ENCODE measurements at places on chromosomes 7 and 10.

GRCh38 chr7:152519290-152519689 is 83.5 kb upstream of the KMT2C start:
- no peak for DNase-seq

DNA sequence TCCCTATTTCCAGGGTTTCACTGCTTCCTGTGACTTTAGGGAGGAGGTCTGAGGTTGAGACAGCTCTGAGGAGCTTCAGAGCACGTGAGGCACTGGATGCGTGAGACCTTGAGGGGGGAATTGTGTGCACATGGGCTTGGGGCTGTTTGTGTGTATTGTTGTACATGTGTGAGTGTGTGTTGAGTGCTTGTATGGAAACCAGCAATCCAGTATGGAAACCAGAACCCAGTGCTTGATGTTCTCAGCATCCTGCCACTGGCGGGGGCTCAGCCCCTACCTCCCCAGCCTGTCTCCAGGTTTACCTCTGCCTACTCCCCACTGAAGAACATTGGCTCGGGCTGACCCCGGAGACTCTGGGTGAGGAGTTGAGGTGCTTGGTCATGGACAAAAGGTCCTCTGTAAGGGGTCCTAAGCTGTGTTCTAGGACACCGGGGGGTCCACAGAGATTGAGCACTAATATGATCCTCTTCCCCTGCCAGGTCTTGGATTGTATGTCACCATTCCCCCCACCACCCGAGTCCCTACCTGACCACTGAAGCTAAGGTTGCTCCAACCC is 20.8 kb downstream of the SFTPD start:
- DNase-seq: no peak

DNA sequence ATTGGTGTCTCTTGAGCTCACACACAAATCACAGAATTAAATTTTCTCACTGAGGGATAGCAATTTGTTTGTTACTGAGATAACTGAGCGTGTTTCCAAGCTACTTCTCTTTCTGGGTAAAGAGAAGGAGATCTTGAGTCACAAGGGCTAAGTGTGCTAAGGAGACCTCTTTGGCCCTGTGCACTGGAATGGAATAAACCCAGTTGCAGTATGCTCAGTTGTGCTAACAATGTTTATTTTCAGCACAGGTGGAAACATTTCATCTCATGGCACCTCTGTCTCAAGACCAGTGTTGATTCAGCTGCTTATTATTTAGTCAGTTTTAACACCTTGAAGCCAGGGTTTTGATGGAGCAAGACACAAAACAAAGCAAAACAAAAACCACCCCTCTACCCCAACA is 22.5 kb upstream of the UBE2H start:
- DNase-seq: no peak

GRCh38 chr7:100583132-100584053 is 2.5 kb downstream of the LRCH4 start:
- peak; percentile 60 for DNase-seq

DNA sequence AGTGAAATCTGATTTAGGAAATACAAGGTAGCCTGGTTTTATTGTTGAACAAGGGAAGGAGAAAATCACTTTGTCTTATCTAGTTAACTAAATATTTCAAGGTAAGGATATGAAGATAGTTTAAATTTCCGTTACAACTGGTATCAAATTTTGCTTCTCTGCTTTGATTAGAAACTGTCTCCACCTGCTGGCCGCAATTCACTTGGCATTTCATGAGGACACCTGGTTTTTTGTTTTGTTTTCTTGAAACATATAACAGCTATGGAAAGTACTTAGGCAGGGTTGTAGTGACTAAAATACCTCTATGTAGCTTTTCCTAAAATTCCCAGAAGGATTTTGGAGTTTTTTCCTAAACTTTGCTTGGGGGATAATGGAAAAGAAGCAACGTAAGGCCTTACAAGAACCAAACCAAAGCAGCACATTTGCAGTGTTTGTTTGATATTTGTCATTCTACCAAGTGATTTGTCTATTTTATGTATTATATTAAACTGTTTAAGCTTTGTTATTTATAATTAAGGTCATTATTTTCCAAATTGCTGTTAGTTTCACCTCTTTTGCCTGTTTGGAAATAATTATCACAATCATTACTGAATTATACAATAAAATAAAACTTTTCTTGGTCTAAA is 73.6 kb downstream of the AHCYL2 start:
- DNase-seq: peak; percentile 16

DNA sequence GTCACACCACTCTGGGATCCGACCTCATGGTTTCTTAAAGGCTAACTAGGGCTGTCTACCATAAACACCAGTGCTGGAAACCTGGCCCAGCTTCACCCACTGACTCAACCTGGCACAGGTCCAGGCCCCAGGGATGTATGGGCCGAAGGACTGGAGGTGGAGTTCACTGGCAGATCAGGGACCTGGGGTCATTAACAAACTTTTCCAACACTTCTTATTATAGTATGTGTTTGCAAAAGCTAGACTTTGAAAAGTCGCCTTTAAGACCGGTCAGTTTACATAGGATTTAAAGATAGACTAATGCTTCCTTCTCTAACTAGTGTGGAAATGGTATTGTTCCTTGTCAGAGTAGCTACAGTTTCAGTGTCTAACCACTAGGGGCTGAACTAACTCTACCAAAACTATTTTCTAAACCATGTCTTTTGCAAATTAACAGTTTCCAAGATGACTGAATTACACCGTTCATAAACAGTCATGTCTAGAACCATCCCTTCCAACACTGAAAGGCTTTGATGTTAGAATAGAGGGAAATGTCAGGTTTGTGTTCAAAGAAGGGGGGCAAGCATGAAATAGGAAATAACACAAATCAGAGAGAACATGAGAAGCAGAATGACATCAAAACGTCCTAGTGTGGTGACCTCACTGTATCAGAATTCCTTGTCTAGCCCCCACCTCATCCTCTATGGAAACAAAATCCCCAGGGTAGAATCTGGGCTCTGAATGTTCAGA is 29.7 kb downstream of the STN1 start:
- no peak for DNase-seq

GRCh38 chr7:83476511-83477050 is 172.4 kb downstream of the SEMA3E start:
- DNase-seq: no peak

DNA sequence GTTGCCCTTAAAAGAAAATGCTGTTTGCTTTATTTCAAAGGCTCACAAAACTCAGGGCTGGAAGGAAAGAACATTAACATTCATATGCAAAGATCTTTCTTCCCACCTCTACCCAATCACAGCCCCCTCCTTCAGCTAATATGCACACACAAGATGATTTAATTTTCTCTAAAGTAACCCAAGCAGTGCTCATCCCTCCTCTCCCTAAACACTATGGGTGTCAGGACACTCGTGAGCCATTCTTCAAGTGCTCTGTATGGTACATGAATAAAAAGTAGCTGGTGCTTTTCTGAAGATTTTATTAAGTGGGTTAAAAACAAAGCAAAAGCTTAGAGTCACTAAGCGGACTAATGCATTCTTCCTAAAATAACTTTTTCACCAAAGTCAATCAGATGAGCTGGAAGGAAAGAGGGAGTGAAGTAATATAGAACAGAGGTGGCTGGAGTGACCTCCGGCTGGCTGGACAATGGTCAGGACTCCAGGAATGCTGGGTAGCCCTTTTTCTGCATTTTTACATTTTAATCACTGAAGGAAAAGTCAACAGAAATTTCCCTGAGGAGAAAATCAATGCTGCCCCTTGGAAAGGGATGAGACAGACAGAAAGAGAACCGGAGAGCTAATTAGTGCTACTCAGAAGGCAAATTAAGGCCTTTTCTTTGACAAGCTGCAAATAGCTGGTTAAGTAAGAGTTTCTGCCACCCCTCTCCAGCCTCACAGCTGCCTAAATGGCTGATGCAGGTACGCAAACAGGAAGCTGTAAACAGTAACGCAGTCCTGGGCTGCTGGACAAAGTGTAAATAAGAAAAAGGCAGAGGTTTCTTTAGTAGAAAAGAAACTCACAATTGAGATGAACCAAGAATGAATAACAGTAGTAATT is 6.6 kb downstream of the DGKI start:
- DNase-seq: no peak

DNA sequence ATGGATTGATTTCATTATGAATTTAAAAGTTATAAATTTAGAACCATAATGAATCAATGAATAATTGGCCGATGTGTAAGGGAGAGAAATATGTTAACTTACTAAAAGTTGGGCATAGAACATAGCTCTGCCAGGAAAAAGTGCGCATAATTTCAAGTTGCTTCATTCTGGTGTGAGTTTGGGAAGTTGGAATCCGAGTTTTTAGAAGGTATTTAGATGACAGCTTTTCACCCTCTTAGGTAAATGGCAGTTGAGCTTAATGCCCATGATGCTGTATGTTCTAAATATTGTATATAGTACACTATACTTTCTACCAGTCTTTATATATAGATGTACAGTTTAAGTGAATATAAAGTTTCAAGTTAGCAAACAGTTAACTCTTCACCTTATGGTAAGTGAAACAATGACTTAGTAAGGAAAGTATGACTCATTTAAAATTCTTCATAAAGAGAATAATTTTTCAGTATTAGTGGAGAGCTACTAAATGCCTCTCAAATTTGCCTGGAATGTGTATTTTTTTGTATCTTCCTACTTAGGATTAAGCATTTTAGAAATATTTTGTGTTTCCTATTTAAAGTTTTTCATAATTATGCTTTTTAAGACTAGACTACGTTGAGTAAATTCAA is 1.6 kb downstream of the C1GALT1 start:
- no peak for DNase-seq

DNA sequence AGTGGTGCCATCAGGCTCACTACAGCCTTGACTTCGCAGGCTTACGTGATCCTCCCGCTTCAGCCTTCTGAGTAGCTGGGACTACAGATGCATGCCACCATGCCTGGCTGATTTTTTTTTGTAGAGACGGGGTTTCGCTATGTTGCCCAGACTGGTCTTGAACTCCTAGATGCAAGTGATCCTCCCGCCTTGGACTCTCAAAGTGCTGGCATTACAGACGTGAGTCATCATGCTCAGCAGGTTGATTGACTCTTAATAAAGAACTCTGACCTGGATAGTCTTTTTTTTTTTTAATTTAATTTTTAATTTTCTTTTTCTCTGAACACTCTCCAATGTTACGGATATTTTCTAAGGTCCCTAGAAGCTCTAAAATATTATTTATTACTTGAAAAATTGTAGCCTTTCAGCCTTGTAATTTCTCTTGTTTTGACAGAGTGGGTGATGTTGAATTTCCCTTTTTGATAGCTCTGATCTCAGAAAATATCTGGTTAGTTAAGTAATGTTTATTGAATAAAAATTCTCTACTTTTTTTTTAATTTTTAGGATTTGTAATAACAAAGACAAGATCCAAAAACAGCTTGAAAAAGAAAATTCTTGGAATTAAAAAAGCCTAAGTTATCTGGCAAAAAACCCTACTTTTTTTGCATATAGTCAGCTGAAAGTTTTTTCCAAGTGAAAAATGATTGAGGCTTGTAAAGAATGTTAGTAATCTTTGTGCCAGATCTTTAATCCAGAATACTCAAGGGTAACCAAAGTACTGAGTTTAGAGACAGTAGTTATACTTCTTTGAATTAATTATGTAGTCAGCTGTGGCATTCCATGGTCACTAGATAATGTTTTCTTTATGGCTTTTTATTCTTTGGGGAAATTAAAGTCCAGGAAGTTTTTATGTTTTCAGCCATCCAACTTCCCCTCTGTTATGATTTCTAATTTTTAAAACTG is 26.7 kb downstream of the TBC1D12 start:
- DNase-seq: no peak

DNA sequence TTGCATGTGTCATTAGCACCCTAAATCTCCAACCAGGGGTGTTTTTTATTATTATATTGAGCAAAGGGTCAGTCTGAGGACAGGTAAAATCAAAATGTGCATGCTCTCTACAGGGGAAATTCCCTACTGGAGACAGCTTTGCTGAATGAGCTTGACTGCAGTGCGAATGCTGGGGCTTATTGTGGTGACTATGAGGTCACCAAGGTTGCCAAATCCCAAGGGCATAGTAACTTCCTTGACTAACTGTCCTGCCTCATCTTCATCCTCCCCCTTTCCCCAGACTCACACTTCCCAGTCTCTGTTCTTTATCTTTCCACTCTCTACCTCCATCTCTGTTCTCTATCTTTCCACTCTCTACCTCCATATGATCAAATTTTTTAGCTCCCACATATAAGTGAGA is 22.9 kb upstream of the AOC1 start:
- DNase-seq: no peak

DNA sequence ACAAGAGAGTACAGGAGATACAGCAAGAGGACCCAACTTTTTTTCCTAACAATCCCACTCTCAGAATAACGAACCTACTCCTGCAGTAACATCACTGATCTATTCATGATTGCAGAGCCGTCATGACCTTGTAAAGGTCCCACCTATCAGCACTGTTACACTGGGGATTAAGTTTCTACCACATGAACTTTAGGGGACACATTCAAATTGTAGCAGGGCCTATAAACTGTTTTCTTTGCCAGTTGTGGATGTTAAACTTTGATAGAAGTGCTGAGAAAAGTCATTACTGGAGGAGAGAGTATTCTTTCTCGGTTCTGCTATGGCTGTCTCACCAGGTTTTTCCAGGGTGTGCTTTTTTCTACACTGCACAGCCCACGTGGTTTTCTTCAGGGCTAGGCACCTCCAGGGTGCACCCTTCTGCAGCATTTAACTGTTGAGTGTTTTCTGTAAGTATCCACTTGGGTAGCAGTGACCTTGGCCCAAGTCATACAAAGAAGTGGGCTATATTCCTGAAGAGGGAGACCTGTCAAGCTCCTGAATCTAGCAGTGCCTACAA is 131.6 kb upstream of the AHR start:
- no peak for DNase-seq

DNA sequence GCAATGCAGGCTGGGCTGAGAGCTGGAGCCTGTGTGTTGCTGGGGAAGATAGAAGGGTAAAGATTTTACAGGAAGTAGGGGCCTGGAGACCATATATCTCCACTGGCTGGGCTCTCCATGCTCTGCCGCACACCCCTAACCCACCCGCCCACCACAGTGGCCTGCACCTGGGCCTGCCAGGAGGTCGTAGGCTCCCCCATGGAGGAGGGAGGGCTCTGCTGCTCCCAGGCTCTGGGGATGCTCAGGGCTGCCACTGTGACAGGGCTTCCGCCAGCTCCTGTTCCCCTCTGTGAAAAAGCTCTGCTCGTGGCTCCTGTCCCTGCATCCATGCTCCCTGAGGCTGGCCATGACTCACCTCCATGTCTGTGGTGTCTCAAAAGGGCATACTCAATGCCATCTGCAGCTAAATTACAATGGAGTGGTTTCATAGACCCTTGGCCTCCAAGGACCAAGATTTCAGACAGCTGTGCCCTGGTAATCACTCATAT is 106.0 kb downstream of the CXCL12 start:
- no peak for DNase-seq

GRCh38 chr10:34813626-34814222 is 1.4 kb downstream of the PARD3 start:
- DNase-seq: no peak

- DNase-seq: no peak
Measured at GRCh38 chr10:56653289-56653688, 292.2 kb upstream of the ZWINT start.

Data from CD4-positive, alpha-beta T cell treated with Interferon gamma for 1 hour (primary cell).